T-helper 17 cell (primary cell): ENCODE measurements at places on chromosomes 4 and X. TPM values are rescaled to one million over a fixed set of nuclear protein-coding genes. Genes with fewer than 3 reads are reported as not detected.

The SLC10A7 gene
- 19.8 TPM for total RNA-seq

The PAGE1 gene
- not detected for total RNA-seq

The POF1B gene
- total RNA-seq = 0.29 TPM

The TENM3 gene
- not detected for total RNA-seq

The CBR4 gene
- 13.9 TPM for total RNA-seq

The MTCP1 gene
- 18.0 TPM for total RNA-seq

The UNC5C gene
- total RNA-seq = not detected

The NAA10 gene
- total RNA-seq = 42.8 TPM

The PHOX2B gene
- not detected for total RNA-seq

The NPY2R gene
- not detected for total RNA-seq
